SJSA1 (cell line): ENCODE measurements at places on chromosomes 13 and 19.

DNA sequence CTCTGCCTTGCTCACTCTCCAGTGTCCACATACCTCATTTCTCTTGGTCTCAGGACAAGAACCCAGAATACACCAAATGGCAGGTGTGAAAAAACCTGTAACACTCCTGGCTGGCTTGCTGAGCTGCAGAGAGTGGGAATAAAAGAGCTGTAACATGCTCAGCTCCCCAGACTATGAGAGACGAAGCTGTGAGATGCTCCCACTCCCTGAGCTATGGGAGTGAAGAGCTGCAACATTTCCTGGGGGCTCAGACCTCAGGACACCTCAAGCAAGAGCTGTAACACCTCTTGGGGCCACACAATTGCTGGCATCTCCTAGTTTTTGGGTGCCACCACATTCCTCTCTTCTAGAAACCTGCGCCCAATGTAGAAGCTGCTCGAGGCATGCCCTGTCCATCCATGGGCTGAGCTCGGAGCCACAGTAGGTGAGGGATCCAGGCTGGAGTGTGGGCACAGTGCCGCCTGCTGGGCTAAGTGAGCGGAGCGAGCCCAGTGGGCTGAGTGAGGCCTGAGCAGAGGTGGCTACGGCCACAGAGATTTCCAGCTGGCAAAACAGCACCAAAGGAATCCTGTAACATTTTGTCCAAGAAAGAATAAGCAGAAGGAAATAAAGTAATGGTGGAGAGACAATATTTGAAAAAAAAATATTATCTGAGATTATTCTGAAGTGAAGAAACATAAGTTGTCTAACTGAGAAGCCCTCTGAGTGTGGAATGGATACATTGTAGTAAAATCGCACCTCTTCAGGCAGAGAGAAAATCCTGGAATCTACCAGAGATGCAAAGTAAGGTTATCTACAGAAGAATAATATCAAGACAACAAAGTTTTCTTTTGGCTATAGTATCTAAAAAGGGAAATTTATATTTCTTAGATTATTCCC, 186.2 kb upstream of the PCDH9 start:
- no peak for DNase-seq

DNA sequence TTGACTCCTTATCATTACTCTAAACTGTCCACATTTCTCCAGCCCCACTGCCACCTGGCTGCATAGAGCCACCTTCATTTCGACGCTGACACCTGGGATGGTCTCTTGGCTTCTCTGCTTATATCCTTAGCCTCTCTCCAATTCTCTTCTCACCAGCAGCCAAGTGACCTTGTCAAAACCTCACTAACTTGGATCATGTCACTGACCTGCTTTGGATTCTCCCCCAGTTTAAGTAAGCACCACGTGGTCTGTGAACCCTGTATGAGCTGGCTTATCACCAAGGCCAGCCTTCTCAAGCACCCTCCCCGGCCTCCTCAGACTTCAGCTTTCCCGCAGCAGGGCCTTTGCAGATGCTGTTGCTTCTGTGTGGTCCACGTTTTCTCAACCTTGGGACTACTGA, 12.3 kb upstream of the GGACT start:
- no peak for DNase-seq

GRCh38 chr13:48749144-48749543, 95.4 kb downstream of the CYSLTR2 start:
- no peak for DNase-seq

DNA sequence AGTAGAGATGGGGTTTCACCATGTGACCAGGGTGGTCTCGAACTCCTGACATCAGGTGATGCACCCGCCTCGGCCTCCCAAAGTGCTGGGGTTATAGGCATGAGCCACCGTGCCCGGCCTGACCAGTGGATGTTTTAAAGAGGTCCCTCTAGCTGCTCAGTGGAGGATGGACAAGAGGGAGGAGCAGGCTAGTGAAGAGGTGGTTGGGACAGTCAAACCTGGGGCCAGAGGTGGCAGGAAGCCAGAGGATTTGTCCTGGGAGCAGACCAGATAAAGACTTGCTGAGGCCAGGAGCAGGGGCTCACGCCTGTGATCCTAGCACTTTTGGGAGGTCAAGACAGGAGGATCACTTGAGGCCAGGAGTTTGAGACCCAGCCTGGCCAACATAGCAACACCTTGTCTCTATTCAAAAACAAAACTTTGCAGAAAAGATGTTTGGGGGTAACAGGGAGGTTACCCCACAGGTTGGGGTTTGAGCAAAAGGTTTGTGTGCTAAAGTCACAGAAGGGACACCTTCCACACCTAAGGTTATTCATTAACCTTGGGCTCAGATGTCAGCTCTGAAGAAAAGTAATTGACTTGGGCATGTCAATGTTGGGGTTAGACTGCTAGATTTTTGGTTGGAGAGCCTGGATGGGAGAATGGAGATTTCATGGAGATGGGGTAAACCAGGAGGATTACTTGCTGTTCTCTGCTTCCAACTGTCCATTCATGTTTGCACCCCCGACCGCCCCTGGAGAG, 9.0 kb downstream of the BCAM start:
- no peak for DNase-seq

DNA sequence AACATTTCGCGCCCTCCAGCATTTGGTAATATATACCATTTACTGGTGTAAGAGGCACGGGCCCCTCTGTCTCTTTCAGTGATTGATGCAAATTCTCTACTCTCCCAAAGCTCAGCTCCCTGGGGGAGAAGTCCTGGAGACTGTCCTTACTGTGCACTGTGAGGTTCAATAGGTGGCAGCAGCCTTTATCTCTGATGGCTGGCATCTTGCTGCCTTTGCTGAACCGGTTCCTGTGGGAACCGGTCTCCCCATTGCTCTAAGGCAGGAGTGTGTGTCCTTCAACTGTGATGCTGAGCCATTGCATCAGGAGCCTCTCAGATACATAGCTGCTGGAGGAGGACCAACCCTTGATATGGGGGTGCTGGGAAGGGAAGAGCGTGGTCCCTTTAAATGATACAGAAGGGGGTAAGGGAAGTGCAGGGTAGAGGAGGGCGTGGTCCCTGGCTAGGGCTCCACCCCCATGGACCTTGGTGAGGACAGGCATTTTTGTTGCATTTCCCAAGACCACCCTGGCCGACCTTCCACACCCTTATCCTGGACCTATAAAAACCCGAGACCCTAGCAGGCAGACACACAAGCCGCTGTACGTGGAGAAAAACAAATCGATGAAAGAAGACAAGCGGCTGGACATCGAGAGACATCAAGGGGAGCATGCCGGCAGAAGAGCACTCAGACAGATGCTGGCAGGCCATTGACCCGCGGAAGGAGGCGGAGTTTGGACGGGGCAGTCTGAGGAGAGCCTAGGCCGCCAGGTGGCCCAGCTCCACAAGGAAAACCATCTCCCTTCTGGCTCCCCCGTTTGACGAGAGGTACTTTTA, 41.1 kb upstream of the GTF3A start:
- DNase-seq: no peak

- no peak for DNase-seq
Observed at GRCh38 chr19:55345101-55345817, 5.6 kb downstream of the KMT5C start.

GRCh38 chr13:112714376-112715174, 24.7 kb downstream of the ATP11A start:
- no peak for DNase-seq

DNA sequence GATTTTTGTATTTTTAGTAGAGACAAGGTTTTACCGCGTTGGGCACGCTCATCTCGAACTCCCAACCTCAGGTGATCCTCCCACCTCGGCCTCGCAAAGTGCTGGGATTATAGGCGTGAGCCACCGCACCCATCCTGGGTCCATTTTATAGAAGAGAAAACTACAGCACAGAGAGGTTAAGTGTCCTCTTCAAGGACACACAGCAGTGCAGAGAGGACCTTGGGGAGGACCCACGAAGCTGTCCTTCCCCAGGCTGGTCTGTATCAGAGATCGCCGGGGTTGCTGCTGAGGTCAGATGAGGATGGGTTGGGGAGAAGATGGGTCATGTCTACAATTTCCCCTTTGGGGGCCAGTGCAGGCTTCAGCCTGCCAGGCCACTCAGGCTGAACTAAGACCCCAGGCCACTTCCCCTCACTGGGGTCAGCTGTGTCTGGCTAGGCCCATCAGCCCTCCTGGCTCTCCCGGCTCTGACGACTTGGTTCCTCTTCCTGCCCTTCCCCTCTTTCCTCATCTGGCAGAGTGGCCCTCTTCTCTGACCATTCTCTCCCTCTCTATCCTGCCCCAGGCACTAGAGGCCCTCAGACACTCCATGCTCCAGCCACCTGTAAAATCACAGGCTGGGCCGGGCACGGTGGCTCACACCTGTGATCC, 9.6 kb downstream of the MYO1F start:
- DNase-seq: no peak
